ENCODE measurements at places on chromosomes 6 and 20.
A peak's percentile ranks its signal among the peaks of the same experiment; 100 is the strongest.

GRCh38 chr6:160388922-160389321, 40.7 kb downstream of the SLC22A3 start:
- no peak for DNase-seq

DNA sequence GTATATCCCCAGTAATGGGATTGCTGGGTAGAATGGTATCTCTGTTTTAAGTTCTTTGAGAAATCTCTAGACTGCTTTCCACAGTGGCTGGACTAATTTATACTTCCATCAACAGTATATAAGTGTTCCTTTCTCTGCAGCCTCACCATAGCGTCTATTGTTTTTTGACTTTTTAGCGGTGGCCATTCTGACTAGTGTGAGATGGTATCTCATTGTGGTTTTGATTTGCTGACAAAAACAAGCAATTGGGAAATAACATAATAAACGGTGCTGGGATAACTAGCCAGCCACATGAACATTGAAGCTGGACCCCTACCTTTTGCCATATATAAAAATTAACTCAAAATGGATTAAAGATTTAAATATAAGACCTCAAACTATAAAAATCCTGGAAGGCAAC, 14.2 kb downstream of the OR2A4 start:
- DNase-seq, result no peak

- peak; percentile 71 for DNase-seq
Observed at GRCh38 chr20:43942667-43943285, 28.1 kb downstream of the TOX2 start.

GRCh38 chr6:5761370-5761769, 245.4 kb downstream of the NRN1 start:
- DNase-seq, result no peak

- no peak for DNase-seq
Observed at GRCh38 chr20:53922901-53923314, 147.5 kb downstream of the BCAS1 start.
